Left kidney (tissue), 8 donors: ENCODE measurements at places on chromosomes 6 and 20. TPM values are rescaled to one million over a fixed set of nuclear protein-coding genes. Genes with fewer than 3 reads are reported as not detected.

The LKAAEAR1 gene
- polyA plus RNA-seq = not detected

The ANKRD6 gene
- 36.5 TPM for polyA plus RNA-seq

The BNIP5 gene
- 0.17 TPM for polyA plus RNA-seq

The HLA-DQB1 gene
- 8.4 TPM for polyA plus RNA-seq

The LPA gene
- polyA plus RNA-seq = 0.30 TPM

The HRH3 gene
- polyA plus RNA-seq = 0.15 TPM

The BPIFA1 gene
- not detected for polyA plus RNA-seq

The IRF4 gene
- polyA plus RNA-seq = 0.18 TPM

The KCNG1 gene
- 4.3 TPM for polyA plus RNA-seq

The SOX18 gene
- polyA plus RNA-seq = 4.5 TPM

The COL12A1 gene
- polyA plus RNA-seq = 79.2 TPM

GRCh38 chr6:22056398-22056797, 240.4 kb downstream of the PRL start:
- no peak for DNase-seq

DNA sequence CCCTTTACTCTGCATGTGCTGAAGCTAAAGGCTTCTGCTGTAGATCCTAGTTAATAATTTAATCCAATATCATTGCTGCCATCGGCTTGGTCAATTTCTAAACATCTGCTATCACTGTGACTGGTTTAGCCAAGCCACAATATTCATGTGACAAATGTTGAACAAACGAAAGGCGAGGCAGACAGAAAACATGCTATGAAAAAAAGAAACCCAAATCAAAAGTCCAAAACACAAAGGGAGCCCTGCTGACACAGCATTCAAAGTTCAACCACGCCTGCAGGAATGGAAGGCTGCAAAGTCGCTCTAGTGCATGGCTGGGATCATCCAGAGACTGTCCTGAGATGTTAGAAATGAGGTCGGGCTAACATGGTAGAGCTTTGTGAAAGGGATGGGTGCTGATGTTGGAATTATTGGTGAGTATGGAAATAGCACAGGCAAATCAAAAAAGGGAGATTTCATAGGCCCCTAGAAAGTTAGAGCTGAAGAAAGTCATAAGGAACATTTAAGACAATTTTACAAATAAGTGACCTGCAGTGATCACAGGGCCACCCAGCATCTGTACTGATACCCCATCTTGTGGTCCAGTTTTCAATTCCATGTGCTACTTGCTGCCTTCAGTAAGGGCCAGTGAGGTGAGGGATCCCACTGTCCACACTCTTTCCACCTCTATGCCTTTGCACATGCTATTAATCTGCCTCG, 8.8 kb upstream of the NHSL1 start:
- DNase-seq = no peak

DNA sequence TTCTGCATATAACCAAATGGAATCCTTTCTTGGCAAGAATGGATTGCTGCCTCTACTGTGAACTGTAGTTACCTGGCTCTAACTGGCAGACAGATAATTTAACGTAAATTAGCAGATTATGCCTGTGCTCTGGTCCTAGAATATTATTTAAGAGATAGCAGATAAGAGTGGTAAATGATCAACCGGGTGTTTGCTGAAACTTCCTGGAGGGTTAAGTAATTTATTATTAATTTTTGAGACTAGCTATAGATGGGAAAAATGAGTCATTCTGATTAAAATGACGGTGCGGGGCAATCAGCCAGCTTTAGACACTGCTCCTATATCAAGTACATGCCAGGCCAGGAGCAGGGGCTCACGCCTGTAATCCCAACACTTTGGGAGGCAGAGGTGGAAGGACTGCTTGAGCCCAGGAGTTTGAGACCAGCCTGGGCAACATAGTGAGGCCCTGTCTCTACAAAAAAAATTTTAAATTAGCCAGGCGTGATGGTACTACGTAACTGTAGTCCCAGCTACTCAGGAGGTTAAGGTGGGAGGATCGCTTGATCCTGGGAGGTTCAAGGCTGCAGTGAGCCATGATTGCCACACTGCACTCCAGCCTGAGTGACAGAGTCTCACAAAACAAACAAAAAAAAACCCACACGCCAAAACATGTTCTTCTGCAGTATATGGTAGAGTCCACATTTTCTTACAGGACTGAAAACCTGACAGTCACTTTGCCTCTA, 22.6 kb downstream of the B4GALT5 start:
- DNase-seq = no peak

DNA sequence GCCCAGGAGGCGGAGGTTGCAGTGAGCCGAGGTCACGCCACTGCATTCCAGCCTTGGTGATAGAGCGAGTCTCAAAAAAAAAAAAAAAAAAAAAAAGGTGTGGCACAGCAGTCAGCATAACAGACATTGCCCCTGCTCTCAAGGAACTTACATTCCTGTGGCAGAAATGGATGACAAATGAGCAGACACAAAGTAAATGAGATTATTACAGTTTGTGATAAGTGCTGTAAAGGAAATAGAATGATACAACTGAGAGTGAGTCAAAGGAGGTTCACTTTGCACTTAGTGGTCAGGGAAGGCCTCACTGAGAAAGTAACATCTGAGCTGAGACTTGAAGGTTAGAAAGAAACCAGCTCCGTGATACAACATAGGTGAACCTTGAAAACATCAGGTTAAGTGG, 36.4 kb downstream of the CEP250 start:
- no peak for DNase-seq

DNA sequence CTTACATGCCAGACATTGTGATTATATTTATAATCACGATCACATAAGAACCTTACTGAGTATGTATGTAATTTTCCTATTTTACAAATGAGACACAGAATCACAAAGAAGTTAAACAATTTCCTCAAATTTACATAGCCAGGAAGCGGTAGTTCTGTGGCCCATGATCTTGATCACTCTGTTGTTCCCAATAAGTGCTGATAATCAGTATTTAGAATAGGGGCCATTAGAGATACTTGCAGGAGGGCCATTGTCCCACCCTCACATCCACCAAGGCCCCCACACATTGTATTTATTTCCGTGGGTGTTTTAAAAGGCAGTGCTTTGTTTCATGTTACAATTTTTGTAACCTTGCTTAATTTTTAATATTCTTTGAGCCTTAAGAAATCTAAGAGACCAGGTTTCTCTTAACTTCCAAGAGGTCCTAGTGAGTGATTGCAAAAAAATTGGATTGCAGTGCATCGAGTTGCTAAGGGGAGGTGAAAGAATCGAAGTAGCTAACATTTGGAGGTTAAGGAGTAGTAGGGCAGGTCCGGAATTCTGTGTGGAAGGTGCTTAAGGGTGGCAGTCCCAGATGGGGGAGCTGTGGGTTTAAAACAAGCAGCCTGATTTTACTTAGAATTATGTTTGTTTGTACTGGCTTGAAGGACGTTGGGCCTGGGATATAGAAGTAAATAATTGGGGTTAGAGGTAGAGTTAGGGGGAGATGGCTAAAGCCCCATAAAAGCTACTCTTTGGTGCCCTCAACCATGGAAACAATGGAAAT, 339.4 kb downstream of the CDKAL1 start:
- no peak for DNase-seq

DNA sequence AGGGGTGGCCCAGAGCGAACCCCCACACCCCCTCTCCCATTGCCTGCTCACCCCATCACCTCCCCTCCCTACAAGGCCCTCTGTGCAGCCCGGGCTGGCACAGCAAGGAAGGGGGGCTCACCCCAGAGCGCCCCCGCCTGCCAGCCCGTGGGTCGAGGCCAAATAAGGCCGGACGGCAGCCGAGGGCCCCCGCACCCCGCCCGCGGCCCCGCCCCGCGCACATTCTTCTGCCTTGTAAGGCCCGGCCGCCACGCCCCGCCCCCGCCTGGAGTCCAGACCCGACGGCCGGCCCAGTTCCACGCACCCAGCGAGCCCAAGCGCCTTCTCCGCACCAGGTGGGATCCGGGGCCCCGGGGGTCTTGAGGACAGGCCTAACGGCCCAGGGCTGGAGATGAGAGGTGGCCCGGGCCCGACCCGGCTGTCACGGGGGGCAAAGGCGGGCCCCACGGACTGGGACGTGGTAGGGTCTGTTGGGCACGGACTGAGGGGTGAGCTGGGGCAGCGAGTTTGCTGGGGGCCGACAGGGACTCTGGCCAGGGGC, at the start of gene MYL9:
MYL9 (plus strand) TSS at position 293 of the 541 bp plus-strand sequence. CDS start 3,366 bp downstream, outside the sequence.
- peak; percentile 75 for DNase-seq

DNA sequence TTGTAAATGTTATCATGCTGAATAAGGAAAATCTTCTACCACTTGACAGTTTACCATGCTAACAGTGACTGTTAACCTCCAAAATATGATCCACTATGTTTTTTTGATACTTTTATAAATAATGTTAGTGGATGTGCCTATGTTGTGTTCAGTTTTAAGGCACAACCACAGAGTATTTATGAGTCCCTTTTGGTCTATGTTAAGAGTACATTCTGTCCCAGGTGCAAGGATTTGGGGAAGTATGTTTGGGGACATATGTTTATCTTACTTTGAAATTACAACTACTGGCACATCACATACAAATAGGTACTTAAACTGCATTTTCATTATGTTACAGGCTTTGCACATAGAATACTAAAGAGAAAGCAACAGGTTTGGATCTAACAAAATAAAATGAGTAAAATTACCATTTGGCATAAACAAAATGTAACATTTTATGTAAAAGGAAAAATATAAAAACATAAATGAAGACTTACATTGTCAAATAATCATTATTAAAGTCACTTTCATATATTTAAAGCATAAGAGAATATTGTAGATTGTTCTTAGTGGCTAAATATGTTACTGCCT, 71.2 kb downstream of the SESN1 start:
- DNase-seq = no peak

- no peak for DNase-seq
These were observed 2.2 kb downstream of the C20orf173 start for GRCh38 chr20:35527122-35527769.

DNA sequence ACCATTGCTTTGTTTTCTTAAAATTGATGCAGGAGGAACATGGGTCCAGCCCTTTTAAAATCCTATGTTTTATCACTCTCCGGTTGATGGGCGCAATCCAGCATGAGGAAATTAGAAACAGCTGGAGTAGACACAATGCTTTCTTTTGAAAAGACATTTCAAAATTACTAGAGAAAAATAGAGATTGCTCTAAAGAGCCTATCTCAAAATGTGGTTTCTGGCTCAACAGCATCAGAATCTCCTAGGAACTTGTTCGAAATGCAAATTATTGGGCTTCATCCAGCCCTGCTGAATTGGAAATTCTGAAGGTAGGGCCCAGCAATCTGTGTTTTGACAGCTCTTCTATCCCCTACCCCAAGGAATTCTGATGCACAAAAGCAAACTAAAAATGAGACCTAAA, 190.8 kb upstream of the BMP2 start:
- no peak for DNase-seq

- no peak for DNase-seq
These were observed 348.7 kb downstream of the SMOC2 start for GRCh38 chr6:168789699-168790098.

DNA sequence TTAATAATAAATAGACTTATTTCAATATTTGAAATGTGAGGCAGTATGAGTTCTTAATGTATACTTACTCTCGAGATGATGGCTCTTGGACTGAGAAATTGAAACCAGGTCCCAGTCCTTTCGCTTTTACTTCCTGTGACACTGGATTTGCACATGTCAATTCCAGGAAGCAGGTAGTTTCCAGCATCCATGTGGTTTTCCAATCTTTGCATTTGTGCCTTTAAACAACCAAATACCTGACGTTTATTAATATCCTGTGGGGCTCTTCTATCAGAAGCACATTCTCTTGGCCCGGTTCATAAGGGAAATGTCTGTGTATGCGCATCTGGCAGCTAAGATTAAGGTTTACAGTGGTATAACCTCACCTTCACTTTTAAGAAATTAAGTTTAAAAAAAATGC, 13.1 kb downstream of the UTRN start:
- DNase-seq = no peak

DNA sequence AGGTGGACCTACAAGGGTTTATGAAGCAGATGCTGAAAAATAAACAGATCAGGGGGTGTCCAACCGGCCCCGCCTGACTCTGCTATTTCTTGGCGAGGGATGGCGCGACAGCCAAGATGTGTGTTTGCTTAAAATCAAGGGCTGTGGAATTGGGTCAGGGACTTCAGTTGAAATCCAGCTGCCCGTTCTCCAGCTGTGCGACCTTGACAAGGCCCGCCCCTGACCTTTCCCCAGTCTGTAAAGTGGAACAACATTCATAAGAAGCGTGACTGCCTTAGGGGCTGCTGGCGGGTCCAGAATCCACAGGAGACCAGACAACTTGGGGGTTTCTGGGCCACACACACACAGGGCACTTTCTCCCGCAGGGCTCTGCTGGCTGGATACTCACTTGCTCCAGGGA, 517.5 kb downstream of the PREX1 start:
- no peak for DNase-seq

GRCh38 chr20:4720977-4721349, 746 bp upstream of the PRND start:
- no peak for DNase-seq

DNA sequence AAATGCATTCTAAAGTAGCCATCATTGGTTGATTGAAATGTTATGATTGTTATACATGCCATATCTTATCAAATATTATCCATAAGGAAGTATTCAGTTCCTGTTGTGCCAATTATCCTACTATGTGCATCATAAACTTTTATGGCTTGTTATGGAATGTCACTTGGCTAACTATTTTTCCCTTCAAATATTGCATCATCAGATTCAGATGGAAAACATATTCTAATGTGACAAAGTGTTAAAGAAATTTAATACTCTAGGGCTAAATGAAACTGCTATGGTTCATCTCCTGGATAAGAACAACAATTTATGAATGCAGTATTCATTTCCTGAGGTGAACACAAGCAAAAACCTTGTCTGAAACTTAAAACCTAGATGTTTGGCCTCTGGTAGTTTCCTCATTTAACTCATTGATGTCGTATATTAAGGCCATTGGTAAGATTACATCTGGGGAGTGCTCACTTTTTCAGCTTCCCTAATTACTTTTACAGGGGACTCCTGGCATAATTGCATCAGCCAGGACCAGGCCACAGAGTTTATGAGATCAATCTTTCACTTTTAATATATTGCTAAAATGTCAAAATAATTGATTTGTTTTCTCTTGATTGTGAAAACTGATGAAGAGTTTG, 134.9 kb upstream of the CEP162 start:
- no peak for DNase-seq

DNA sequence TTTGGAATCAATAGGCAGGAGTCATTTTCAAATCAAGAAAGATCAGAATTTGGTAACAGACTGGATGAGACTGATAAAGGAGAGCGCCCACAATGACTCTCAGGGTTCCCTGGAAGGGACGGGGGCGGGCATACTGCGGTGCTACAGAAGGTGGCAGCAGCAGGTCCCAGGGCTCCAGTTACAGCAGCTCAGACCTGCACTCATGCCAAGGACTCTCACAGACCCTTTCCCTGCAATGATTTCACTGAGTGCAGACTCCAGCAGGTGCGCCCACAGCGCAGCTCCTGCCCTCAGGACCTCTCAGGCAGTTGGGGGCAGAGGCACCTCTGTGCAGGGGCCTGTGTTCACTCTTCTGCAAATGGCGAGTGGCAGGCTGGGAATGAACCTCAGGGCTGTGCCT, 359.8 kb downstream of the ZFAND3 start:
- DNase-seq = no peak

- DNase-seq = no peak
These were observed 40.1 kb downstream of the TBPL1 start for GRCh38 chr6:133992992-133993680.

DNA sequence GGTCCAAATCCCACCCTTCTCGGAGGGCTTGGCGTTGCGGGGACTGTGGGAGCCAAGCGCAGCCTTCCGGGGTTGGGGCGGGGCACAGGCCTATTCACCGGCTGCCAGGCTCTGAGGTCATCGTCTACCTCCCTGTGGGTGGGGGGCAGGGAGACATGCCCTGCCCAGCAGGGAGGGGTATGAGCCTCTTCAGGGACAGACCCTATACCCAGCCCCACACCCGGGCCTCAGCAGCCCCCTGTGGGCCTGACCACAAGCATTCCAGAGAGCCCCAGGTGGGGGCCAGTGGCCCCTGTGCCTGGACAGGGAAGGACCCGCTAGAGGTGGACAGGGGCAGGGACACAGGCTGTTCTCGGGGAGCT, 11.6 kb downstream of the LAMA5 start:
- DNase-seq = no peak
